Type B pancreatic cell (in vitro differentiated cells): ENCODE measurements at places on chromosomes 3 and 15. TPM values are rescaled to one million over a fixed set of nuclear protein-coding genes. Genes with fewer than 3 reads are reported as not detected.

The RASGRF1 gene
- 0.41 and 1.5 TPM in 2 replicates for total RNA-seq

The TWF2 gene
- total RNA-seq = 33.7 and 39.3 TPM in 2 replicates

The ZNF35 gene
- total RNA-seq = 12.9 and 18.7 TPM in 2 replicates

The IL5RA gene
- total RNA-seq = 0.14 and 0.51 TPM in 2 replicates

The WDR82 gene
- total RNA-seq = 74.2 and 96.8 TPM in 2 replicates

The SLC35G2 gene
- 3.7 and 5.8 TPM in 2 replicates for total RNA-seq

The AGTR1 gene
- total RNA-seq = 0.90 and 2.4 TPM in 2 replicates

The KIF15 gene
- 5.7 and 24.8 TPM in 2 replicates for total RNA-seq

The ADPRH gene
- total RNA-seq = 2.9 and 3.3 TPM in 2 replicates

The PCOLCE2 gene
- 1.0 and 7.2 TPM in 2 replicates for total RNA-seq
